Activated CD8-positive, alpha-beta memory T cell treated with anti-CD3 and anti-CD28 coated beads for 1 hour (primary cell): ENCODE measurements at places on chromosomes 5 and 9.
A peak's percentile ranks its signal among the peaks of the same experiment; 100 is the strongest.

- no peak for DNase-seq
Observed at GRCh38 chr5:154755361-154756008, at the start of gene LARP1. Gene LARP1 (plus strand): TSS chr5:154755377. CDS start chr5:154755758, 381 bp downstream.

DNA sequence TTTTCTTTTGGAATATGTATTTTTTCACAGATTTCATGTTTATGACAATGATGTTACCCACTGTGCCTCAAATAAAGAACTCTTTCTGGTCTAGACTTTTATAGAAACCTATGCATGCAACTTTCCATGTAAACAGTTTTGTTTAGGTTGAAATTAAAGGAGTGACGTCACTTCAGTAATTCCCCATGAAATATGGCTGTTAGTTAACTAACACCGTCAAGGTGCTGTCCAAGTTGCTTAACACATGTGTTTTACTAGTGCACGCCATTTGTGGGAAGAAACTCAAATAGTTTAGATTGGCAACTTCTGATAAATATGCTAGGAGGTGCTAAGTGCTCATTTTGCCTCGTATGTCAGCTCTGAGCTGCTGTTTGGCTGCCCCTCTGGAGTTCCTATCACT, 102.2 kb downstream of the FBN2 start:
- no peak for DNase-seq

- DNase-seq: no peak
Observed at GRCh38 chr5:154403776-154404387, 41.9 kb upstream of the SAP30L start.

DNA sequence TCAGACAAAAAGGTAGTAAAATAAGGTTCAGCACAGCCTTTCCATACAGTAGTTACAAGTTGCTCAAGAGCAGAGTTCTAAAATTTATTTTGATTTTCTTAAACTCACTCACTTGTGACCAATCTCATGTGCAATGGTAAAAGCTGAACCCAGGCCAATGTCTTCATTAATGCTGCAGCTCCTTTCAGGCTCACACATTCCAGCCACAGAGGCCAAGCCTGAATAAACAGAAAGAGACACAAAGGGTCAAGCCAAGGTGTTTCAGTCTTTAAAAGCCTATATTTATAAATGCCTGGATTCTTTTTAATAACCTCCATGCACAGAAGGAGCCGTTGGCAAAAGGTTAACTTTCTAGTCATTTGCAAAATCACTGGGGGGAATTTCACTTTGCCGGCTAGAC, 152.5 kb downstream of the ADAMTS6 start:
- DNase-seq: no peak

- no peak for DNase-seq
Observed at GRCh38 chr5:62340979-62341378, 35.0 kb downstream of the KIF2A start.

DNA sequence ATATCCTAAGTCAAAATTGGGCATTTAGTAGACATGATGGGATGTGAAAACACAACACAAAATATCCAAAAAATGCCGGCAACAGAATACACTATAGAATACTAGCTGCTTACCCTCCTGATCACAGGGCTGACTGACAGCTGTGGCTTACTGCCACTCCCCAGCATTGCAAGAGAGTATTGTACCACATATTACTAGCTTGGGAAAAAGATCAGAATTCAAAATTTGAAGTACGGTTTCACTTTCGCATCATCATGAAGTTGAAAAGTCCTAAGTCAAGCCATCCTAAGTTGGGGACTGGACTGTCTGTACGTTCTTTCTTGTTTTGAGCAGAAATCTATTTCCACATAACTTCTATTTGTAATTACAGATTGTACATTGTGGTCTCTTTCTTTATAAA, 851.4 kb downstream of the MAT2B start:
- no peak for DNase-seq

- DNase-seq: no peak
Observed at GRCh38 chr9:73523391-73523790, 371.7 kb downstream of the ANXA1 start.

DNA sequence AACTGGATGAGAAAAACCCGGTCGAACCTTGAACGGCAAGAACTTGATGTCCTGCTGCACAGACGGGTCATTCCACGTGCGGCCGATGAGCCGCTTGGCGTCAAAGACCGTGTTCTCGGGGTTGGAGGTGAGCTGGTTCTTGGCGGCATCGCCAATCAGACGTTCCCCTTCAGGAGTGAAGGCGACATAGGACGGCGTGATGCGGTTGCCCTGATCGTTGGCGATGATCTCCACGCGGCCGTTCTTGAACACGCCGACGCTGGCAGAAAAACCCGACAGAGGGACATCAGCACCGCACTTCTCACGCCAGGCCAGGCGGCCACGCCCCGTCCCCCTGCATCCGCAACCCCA, 519 bp downstream of the HSPA5 start:
- no peak for DNase-seq

DNA sequence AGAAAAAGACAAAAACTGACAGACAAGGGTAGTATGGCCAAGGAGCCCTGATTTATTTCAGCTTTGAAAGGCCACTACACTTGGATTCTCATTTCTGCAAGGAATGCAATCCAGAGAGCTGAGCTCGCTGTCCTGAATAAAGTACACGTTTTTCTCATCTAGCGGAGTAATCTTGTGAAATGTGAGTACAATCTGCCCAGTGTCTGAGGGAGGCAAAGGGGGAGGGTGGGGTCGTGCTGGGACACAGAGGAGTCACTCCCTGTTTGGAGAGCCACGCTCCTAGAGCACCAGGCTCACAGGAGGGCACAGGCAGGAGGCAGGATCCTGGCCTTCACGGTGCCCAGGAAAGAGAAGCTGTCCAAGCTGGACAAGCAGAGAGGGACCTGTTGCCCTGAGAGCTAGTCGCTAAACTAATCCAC, 51.0 kb upstream of the IFNK start:
- no peak for DNase-seq

- DNase-seq: no peak
Observed at GRCh38 chr5:36681711-36682110, 75.3 kb downstream of the SLC1A3 start.

GRCh38 chr9:70081120-70081495, 37.5 kb downstream of the MAMDC2 start:
- DNase-seq: no peak

DNA sequence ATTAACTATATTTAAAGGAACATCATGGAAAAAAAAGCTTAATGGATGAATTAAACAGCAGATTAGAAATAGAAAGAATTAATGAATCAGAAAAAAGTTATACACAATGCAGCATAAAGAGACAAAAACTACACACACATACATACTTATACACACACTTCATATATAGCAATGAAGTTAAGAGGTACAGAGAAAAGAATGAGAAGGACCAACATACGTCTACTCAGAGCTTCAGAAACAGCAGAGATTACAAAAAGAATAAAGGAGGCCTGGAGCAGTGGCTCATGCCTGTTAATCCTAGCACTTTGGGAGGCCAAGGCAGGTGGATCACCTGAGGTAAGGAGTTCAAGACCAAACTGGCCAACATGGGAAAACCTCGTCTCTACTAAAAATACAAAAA, 133.9 kb upstream of the TNPO1 start:
- DNase-seq: no peak

- no peak for DNase-seq
Observed at GRCh38 chr5:56585999-56586691, 229.2 kb upstream of the MAP3K1 start.

DNA sequence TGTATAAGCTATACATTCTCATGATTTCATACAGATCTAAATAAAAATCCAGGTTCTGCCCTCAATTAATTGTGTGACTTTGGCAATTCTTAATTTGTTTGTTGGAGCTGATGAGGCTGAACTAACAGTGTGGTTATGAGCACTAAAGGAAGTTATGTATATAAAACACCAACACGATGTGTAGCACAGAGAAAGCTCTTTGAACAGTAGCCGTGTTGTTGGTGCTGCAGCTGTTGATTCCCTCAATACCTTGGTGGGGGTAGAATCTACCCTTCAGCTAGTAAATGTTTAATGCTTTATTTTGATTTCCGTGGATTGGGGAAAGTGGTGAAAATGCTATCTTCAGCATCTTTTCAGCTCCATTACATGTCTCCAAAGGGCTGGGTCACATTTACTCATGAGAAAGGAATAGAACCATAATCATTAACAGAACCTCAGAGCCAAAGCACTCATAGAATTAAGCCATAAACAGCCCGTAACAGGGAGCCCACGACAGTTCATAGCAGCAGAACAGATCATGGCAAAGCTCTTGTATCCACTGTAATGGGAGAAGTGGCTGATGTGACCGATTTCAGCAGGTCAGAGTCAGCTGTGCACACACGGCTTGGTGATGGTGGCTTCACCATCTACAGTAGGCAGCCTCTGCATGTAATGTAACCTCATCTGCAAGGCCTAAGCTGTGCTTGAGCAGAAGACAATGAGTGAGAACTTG, 332.7 kb downstream of the DIRAS2 start:
- no peak for DNase-seq

GRCh38 chr5:175900157-175900556, 28.8 kb downstream of the CPLX2 start:
- no peak for DNase-seq

DNA sequence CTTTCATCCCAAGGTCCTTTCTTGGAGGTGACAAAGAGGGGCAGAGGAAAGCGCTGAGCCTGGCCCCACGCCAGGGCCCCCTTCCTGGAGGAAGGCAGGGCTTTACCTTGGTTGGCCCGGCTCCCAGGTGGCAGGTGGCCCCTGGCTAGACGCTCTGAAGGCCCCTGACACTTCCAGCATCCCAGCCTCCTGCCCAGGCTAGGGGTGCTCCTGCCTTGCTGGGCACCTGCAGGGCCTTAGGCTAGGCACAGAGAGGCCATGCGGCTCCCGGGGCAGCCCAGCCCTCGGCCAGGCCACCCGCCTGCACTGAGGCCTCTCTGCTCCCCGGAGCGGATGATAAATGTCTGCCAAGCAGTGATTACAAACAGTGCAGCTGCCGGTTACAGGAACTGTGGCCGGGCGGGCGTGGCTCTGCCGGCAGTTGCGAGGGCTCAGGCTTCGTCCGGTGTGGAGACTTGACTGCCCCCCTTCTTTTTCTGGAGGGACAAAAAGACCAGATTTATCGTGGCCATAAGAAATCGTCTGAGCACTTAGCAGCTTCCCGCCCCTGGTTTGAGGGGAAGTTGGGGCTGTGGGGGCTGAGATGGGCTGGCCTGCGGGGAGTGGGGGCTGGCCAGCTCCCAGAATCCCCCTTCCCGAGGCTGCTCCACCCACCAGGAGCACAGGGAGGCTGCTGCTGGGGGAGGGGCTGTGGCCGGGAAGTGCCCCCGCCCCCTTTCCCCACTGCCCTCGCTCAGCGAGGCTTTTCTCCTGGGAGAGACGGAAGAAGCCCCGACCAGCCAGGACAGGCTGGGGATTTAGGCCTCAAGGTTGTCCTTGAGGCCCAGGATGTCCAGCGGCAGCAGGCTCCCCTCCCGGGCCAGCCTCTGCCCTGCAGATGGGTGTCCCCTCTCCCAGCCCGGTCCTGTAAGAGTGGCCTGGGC, 31.6 kb upstream of the UBAC1 start:
- peak; percentile 17 for DNase-seq

- DNase-seq: peak; percentile 72
Observed at GRCh38 chr5:179821298-179822058, 773 bp downstream of the SQSTM1 start.

DNA sequence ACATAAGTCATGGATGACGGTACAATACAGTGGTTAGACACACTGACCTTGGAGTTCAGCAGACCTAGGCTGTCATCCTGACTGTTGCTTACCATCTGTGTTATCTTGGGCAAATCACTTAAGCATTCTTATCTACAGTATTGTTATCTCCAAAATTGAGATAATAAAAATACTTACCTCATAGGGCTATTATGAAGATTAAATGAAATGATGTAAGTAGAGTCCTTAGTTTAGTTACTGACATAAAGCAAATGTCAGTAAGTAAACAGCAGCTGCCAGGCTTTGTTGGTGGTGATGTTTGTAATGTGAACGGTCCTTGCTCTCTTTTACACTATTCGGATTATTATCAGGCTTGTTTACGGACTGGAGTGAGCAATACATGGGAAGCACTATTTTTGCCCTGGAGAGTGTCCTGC, 107.3 kb upstream of the DPYSL3 start:
- DNase-seq: no peak

- DNase-seq: no peak
Observed at GRCh38 chr9:98517761-98518160, 191.0 kb downstream of the GABBR2 start.

DNA sequence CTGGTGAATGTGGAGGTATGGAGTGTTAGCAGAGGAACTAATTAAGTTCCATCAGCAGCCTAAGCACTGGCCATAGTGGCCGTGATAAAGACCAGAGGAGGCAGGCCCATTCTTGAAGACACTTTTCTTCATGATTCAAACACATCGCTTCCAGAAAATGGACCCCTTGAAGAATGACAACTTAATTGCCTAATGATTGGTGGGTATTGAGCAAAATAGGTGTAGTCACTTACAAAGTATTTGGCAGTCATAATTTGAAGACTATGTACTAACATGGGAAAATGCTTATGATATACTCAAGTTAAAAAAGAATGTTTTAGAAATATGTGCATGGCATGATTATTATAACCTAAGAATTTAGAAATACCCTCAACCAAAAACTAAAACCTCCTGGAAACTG, 44.8 kb downstream of the MEGF10 start:
- no peak for DNase-seq

DNA sequence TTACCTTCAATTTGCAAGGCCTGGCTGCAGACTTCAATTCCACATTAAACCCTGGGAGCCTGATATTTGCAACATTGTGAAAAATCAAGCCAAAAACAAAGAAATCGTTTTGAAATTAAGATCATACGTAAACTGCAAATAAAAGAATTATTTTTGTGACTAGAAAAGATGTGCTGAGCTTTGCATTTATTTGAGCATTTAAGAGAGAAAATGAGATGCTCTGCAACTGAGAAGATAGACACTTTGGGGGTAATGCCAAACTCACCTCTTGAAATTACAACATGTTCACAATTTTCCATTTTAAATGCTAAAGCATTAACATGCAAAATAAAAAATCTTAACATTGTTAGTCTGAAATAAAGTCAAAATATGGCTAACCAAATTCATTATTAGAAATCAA, 46.6 kb downstream of the CSNK1A1 start:
- DNase-seq: no peak

- peak; percentile 19 for DNase-seq
Observed at GRCh38 chr9:133991964-133992779, at the start of gene VAV2. Gene VAV2 (minus strand): TSS chr9:133992324. CDS start chr9:133992278, 46 bp downstream.

GRCh38 chr5:23257656-23258055, 249.8 kb upstream of the PRDM9 start:
- DNase-seq: no peak

DNA sequence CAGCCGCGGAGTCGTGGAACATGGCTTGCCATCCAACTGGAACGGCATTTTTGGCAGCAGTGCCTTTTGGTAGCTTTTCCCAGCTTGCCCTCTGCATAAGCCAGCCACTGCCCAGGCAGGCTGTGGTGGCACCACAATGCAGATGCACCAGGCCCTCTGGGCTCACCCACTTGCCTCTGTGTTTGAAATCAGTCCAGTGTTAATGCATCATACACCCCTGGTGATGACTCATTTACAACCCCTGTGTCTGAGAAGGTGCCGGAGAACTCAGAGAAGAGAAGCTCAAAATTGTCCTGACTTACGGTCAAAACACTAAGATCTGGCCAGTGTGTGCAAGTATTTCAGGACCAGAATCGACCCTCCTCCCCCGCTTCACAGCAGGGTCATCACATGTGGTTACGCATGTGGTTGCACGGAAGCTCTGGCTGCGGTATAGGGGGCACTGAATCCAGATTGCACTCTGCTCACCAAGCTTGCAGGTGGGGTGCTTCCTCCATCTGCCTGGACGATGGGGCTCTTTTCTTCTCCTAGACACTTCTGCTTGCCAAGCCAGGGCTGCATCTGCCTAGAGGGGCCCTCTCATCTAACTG, 66.5 kb upstream of the SMIM15 start:
- DNase-seq: no peak
